ENCODE measurements at places on chromosomes 5 and 9.
A peak's percentile ranks its signal among the peaks of the same experiment; 100 is the strongest.

GRCh38 chr5:40988746-40989510, 79.6 kb downstream of the C7 start:
- no peaks in the 10 kb centered on the region for H3K27me3 ChIP-seq
- no peaks in the 10 kb centered on the region for H3K4me1 ChIP-seq
- H3K36me3 ChIP-seq = no peaks in the 10 kb centered on the region
- no peak overlapping the region for H3K27ac ChIP-seq
- H3K4me3 ChIP-seq = no peak overlapping the region

- H3K36me3 ChIP-seq = no peaks in the 10 kb centered on the region
- H3K27ac ChIP-seq = no peak overlapping the region
- no peaks in the 10 kb centered on the region for H3K27me3 ChIP-seq
- H3K4me1 ChIP-seq = no peaks in the 10 kb centered on the region
- DNase-seq = no peak
These were observed 156.1 kb downstream of the SNX18 start for GRCh38 chr5:54673523-54674225.

GRCh38 chr5:38724301-38725030, 121.3 kb upstream of the OSMR start:
- H3K4me1 ChIP-seq = no peaks in the 10 kb centered on the region
- H3K27ac ChIP-seq = no peak overlapping the region
- H3K36me3 ChIP-seq = no peaks in the 10 kb centered on the region
- no peak overlapping the region for H3K4me3 ChIP-seq

- H3K36me3 ChIP-seq = no peaks in the 10 kb centered on the region
- peak overlapping the region; percentile 96 for H3K27ac ChIP-seq
- peaks cover 23% of the 10 kb centered on the region for H3K4me1 ChIP-seq
- no peaks in the 10 kb centered on the region for H3K27me3 ChIP-seq
These were observed 138.6 kb downstream of the PALM2AKAP2 start for GRCh38 chr9:109918339-109919163.

GRCh38 chr5:124951661-124952060, 205.2 kb upstream of the ZNF608 start:
- H3K27ac ChIP-seq = no peak overlapping the region
- no peak for DNase-seq
- H3K4me3 ChIP-seq = no peak overlapping the region
- no peaks in the 10 kb centered on the region for H3K27me3 ChIP-seq

GRCh38 chr9:96122751-96123150, 179.2 kb downstream of the HSD17B3 start:
- H3K27me3 ChIP-seq = no peaks in the 10 kb centered on the region
- no peak for DNase-seq
- H3K36me3 ChIP-seq = no peaks in the 10 kb centered on the region
- H3K27ac ChIP-seq = no peak overlapping the region

GRCh38 chr5:173413471-173413982, 85.3 kb upstream of the STC2 start:
- no peak for DNase-seq
- no peaks in the 10 kb centered on the region for H3K4me1 ChIP-seq
- no peaks in the 10 kb centered on the region for H3K36me3 ChIP-seq
- H3K4me3 ChIP-seq = no peak overlapping the region

GRCh38 chr9:124000161-124000783, 11.3 kb upstream of the LHX2 start:
- DNase-seq = no peak
- no peak overlapping the region for H3K4me3 ChIP-seq
- no peaks in the 10 kb centered on the region for H3K36me3 ChIP-seq

- no peaks in the 10 kb centered on the region for H3K27me3 ChIP-seq
- no peak for DNase-seq
- H3K27ac ChIP-seq = no peak overlapping the region
- H3K36me3 ChIP-seq = no peaks in the 10 kb centered on the region
- no peaks in the 10 kb centered on the region for H3K4me1 ChIP-seq
These were observed 513.9 kb upstream of the RGMB start for GRCh38 chr5:98259595-98259994.

DNA sequence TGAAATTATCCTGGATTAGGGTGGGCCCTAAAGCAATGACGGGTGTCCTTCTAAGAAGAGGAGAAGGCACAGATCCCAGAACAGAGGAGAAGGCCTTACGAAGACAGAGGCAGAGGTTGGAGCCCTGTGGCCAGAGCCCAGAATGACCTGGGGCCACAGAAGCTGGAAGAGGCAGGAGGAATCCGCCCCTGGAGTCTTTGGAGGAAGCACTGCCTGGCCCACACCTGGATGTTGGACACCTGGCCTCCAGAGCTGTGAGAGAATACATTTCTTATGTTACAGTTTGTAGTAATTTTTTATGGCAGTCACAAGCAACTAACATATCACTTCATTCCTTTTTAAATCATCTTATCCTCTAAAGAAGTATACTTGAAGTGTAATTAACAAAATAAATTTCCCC, 8.5 kb downstream of the MRPL36 start:
- H3K4me1 ChIP-seq = no peaks in the 10 kb centered on the region
- H3K36me3 ChIP-seq = no peaks in the 10 kb centered on the region
- H3K27me3 ChIP-seq = no peaks in the 10 kb centered on the region

DNA sequence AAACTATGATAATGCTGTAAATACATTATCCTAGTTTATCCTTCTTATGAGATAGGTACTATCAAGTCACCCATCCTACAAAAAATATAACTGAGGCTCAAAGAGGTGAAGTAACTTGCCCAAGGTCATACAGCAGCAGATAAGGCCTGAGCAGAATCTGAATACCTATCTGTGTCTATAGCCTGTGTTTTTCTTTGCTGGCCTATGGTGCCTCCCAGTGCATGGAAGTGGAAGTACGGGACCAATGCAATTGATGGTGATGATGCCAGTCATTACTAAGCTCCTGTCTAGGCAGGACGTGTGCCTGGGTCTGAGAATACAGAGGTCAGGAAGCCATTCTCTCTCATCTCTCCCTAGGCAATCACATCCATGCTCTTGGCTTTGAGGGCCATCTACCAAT, 67.8 kb downstream of the FAT2 start:
- H3K27ac ChIP-seq = no peak overlapping the region
- peaks cover 3% of the 10 kb centered on the region for H3K4me1 ChIP-seq
- no peaks in the 10 kb centered on the region for H3K36me3 ChIP-seq
- H3K27me3 ChIP-seq = no peaks in the 10 kb centered on the region

DNA sequence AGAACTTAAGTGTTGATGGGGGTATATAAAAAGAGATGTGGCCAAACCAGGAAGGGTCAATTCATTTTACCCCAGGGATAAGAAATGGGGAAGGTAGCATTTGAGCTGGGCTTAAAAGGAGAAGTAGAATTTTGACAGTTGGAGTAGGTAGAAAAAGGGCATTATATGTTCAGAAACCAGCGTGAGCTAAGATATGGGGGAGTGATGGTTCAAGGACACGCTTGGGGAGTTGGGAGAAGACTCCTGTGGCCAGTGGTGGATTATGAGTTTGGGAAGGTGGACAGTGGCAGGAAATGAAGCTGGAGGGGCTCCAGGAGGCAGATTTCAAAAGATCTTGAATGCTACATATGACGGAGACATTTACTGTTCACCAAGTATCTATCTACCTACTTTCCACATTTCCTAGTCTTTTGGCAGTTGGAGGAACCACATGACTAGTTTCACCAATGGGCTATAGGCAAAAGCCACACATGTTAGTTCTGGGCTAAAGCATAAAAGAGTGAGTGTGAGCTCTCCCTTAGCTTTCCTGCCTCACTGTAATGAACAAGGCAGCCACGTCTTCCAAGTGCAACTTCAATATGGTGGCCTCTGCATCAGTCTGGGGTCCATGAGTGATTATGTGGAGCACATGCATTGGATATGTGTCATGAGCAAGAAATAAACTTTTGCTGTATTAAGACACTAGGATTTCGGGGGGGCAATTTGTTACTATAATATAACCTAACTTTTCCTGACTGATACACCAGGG, 15.7 kb upstream of the GSN start:
- H3K27me3 ChIP-seq = no peaks in the 10 kb centered on the region
- H3K36me3 ChIP-seq = no peaks in the 10 kb centered on the region
- no peak for DNase-seq
- no peaks in the 10 kb centered on the region for H3K4me1 ChIP-seq
- no peak overlapping the region for H3K27ac ChIP-seq

DNA sequence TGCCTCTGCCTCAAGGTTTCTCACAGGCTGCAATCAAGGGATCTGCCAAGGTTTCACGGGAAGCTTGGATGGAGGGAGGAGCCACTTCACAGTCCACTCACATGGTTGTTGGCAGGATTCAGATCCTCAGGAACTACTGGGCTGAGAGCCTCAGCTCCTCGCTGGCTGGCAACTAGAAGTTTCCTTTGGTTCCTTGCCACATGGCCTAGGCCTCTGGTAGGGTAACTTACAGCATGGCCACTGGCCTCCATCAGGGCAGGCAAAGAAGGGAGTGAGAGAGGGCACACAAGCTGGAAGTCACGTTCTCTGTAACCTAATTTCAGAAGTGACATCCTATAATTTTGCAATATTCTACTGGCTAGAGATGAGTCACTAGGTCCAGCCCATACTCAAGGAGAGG, 32.2 kb downstream of the SPOCK1 start:
- DNase-seq = no peak
- H3K27me3 ChIP-seq = no peaks in the 10 kb centered on the region
- H3K4me3 ChIP-seq = no peak overlapping the region
- peaks cover 6% of the 10 kb centered on the region for H3K4me1 ChIP-seq
- no peaks in the 10 kb centered on the region for H3K36me3 ChIP-seq
- no peak overlapping the region for H3K27ac ChIP-seq

DNA sequence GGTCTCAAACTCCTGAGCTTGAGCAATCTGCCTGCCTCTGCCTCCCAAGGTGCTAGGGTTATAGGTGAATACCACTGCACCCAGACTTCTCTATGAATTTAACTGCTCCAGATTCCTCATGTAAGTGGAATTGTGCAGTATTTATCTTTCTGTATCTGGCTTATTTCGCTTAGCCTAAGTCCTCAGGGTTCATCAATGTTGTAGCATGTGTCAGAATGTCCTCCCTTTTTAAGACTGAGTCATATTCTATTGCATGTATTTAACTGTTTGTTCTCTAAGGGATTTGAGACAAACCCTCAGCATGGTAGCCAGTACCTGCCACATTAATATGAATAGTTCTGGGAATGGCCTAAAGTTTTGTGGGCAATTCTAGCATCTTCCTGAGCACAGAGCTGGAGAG, 53.9 kb upstream of the TUT7 start:
- no peaks in the 10 kb centered on the region for H3K27me3 ChIP-seq
- H3K4me1 ChIP-seq = no peaks in the 10 kb centered on the region
- DNase-seq = no peak
- H3K4me3 ChIP-seq = no peak overlapping the region

DNA sequence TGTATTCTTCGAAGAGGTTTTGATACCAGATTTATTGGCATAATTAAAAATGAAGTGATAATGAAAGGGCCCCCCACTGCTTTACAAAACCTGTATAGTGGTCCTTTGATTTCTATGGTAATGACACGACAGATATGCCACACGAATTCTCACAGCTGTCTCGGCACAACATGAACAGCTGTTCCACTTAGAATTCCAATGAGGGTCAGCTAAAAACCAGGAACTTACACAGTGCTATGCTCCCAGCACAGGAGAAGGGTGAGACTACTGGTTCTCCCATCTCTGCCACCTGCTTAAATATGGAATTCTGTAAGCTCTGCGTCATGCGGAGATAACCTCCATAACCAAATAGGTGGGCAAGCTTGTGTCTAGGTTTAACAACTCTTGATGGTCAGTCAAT, 183.0 kb upstream of the EFNA5 start:
- DNase-seq = no peak
- no peak overlapping the region for H3K27ac ChIP-seq
- no peaks in the 10 kb centered on the region for H3K4me1 ChIP-seq
- no peaks in the 10 kb centered on the region for H3K27me3 ChIP-seq

GRCh38 chr5:160312134-160312959, at the start of gene CCNJL:
Gene CCNJL, minus strand, starts transcription at chr5:160312564. Its CDS starts 641 bp downstream, at chr5:160311923.
- peaks cover 24% of the 10 kb centered on the region for H3K4me1 ChIP-seq
- H3K4me3 ChIP-seq = peak within 1 kb of the TSS; percentile 83
- DNase-seq = peak; percentile 37

GRCh38 chr5:31137676-31138075, 55.8 kb upstream of the CDH6 start:
- no peaks in the 10 kb centered on the region for H3K27me3 ChIP-seq
- H3K4me1 ChIP-seq = no peaks in the 10 kb centered on the region
- H3K27ac ChIP-seq = no peak overlapping the region
- H3K36me3 ChIP-seq = no peaks in the 10 kb centered on the region
- DNase-seq = no peak

- H3K4me1 ChIP-seq = no peaks in the 10 kb centered on the region
- H3K36me3 ChIP-seq = no peaks in the 10 kb centered on the region
- H3K27ac ChIP-seq = peak overlapping the region; percentile 63
- peak; percentile 24 for DNase-seq
- H3K4me3 ChIP-seq = no peak overlapping the region
These were observed 513.4 kb upstream of the MEF2C start for GRCh38 chr5:89396278-89396954.

DNA sequence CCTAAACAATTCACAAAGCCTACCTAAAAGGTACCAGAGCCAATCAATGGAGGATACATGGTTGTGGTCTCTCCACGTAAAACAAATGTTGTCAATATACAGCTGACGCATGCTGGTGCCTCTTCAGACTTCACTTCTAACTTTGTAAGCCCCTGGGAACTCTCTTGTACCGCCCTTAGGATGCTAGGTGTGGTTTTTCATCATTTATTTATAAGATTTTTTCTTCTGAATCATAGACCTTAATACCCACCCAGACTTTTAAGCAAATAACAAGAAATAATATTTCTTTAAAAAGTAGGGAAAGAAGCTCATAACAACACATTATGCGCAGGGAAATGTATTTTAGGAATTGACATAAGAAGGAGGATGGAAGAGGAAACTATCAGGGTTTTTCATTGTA, 33.0 kb downstream of the SSBP2 start:
- H3K4me1 ChIP-seq = peaks cover 24% of the 10 kb centered on the region
- peaks cover 15% of the 10 kb centered on the region for H3K36me3 ChIP-seq
- H3K4me3 ChIP-seq = no peak overlapping the region
- H3K27ac ChIP-seq = no peak overlapping the region
- DNase-seq = no peak

GRCh38 chr9:131630205-131630831, 85.0 kb downstream of the PRRT1B start:
- H3K4me3 ChIP-seq = no peak overlapping the region
- no peaks in the 10 kb centered on the region for H3K27me3 ChIP-seq
- DNase-seq = no peak
- H3K36me3 ChIP-seq = peaks cover 41% of the 10 kb centered on the region
